K562 (cell line): ENCODE measurements at places on chromosomes 2 and 18.

GRCh38 chr18:32072321-32072720 is 19.4 kb upstream of the RNF138 start:
- DNase-seq, result peak; percentile 45

DNA sequence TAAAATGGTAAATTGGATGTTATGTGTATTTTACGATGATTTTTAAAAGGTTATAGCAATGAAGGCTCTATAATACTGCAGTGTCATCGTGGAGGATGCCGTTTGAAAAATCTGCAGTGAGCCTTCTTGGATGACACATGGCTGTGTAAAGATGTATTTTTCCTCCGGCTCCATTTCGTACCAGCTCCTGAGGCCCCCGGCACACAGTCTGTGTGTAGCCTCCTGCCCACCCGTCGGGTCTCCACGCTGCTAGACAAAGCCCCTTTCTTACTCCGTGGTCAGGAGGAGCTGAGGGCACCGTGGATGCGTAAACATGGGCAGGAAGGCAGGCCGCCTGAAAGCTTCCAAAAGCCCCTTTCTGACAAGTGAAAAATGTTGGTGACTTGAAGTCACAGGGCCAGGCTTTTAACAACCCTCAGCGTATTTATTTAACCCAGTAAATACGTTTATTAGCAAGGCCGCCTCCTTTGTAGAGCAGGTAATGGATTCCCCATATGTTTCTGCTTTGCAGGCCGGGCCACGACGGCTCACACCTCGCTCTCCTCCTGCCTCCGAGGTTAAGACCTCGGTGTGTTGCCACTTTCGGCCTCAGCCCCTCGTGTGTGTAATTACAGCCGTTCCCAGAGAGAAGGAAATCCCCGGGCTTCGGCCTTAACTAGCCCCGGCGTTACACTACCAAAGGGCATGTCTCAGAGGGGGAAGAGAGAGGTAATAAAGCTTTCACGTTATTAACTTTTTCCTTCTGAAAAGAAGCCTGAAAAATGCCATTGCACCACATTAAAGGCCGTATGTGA is 72.8 kb downstream of the DDX1 start:
- DNase-seq, result no peak

DNA sequence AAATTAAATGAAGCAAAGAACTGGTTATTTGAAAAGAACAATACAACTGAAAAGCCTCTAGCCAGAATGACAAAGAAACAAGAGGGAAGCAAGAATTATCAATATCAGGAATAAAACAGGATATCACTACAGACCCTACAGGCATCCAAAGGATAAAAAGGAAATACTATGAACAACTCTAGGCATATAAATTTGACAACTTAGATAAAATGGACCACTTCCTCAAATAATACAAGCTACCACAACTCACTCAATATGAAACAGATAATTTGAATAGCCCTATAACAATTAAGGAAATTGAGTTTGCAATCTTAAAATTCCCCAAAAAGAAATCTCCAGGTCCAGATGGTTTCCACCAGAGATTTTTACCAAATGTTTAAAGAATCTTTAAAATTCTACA is 19.8 kb downstream of the RPRD1A start:
- DNase-seq, result no peak

- DNase-seq, result no peak
Observed at GRCh38 chr18:26207937-26208336, 18.3 kb upstream of the TAF4B start.

- DNase-seq, result no peak
Observed at GRCh38 chr2:60804473-60804872, 48.4 kb downstream of the PAPOLG start.
